ENCODE measurements at places on chromosomes 7 and 10.
A peak's percentile ranks its signal among the peaks of the same experiment; 100 is the strongest.

GRCh38 chr7:34365611-34366010 is 292.4 kb upstream of the NPSR1 start:
- no peak for DNase-seq

- DNase-seq, result no peak
Observed at GRCh38 chr7:36309301-36309700, 80.4 kb upstream of the ANLN start.

DNA sequence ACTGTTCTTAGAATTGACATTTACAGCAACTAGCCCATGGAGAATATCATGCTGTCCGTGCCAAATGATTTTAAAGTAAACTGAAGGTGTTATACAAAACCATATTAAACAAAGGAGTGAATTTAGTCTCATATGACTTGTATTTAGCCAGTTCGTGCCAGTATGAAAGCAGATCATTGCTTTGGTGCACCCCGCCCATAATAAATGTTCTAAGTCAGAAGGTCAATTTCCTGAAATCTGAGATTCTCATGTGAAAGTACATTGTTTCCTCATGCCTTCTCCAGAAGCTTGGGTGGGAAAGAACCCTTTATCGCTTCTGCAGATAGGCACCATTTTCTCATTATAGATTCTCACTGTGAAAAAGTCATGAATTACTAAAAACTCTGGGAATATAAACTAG is 106.4 kb downstream of the CAMK1D start:
- no peak for DNase-seq

DNA sequence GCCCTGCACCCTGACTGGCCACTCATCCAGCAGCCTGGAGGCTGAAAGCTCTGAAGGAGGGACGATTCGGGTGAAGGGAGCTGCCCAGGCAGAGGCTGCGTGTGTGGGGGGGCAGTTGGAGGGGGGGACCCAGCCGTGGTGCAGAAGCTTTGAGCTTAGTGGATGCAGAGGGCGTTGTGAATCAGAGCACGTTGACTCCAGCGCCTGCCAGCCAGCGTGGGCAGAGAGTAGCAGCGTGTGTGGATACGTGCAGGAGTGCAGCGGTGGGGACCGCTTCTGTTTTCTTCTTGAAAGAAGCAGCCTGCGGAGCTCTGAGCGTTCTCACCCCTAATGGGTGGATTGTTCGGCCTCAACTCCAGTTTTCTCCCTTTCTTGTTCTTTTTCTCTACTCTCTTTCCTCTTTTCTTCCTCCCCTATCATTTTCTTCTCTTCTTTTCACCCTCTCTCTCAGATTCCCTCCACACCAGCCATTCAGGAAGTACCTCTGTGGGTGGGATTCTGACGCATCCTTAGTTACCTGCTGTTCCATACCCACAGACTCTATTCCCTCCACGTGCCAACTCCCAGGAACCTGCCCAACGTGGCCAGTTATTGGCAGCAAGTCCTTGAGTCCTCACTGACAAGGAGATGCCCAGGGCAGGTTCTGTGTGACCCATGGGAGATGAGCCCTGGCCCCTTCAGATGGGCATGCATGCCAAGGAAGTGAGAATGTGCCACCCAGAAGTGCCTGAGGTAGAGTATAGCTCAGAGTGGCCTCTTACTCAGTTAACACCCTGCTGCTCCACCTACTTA is 47.4 kb downstream of the SORCS3 start:
- no peak for DNase-seq

DNA sequence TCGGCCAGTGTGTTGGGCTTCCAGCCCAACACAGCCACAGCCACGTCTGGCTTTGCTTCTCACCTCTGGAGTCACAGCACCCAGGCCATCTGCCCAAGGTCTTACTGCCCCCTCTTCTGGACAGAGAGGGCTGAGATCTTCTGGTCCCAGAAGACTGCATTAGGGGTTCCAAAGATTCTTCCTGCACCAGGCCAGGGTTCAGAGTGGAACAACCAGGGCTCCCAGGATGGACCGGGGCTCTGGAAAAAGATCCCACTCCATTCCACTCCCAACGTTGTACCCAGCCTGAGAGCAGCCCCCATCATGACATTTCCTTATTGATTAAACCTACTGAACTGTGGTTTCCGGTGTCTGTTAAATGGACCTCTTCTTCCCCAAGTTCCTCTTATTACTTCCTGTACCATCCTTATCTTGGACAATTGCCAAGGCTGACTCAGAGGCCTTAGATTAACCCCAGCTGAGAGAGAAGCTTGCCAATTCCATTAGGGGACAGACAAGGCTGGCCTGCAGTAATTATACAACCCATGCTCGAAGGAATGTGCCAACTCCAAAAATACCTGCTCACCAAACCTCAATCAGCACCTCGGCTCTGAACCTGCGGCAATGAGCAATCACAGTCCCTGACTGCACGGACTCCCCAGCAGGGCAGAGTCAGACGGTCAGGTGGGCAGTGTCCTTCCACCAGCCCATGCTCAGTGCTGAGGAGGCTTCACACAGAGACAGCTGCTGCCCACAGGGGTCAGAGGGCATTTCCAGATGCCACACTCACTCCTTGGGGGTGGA is 47.9 kb upstream of the NPFFR1 start:
- no peak for DNase-seq

DNA sequence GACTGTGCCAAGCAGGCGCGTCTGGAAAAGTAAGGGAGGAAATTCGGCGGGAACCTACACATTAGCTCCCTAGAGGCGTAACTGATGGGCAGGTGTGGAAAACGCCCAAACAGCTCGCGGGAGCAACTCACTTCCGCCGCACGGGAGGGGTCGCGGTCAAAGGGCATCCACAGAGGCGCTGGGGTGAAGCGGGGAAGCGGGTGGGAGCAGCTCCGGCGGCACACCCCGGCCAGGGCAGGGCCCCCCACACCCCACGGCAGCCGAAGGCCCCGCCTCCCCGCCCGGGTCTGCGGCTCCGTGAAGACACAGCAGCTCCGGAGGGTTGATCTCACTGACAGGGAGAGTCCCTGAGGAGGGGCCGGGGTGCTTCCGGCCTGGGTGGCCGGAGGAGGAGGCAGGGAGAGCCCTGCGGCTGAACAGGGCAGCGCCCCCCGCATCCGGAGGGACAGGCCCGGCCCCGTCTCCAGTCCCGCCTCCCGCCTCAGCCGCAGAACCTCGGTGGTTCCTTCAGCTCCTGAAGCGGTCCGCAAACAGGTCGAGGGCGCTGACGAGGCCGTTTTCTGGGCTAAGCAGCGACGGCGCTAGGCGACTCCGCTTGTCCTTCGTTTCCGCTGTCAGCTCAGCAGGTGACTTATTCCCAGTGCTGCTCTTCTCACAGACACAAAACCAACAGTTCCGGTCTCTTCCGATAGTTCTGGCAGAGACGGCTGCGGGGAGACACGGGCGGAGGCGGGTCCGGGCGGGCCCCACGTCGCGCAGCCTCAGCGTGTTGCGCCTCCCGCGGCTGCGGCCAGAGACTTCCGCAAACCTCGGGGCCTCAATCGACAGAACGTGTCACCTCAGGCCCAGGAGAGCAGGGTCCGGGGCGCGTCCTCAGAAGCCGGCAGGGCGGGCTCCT is 276.1 kb downstream of the DNAJB6 start:
- DNase-seq, result peak; percentile 51

DNA sequence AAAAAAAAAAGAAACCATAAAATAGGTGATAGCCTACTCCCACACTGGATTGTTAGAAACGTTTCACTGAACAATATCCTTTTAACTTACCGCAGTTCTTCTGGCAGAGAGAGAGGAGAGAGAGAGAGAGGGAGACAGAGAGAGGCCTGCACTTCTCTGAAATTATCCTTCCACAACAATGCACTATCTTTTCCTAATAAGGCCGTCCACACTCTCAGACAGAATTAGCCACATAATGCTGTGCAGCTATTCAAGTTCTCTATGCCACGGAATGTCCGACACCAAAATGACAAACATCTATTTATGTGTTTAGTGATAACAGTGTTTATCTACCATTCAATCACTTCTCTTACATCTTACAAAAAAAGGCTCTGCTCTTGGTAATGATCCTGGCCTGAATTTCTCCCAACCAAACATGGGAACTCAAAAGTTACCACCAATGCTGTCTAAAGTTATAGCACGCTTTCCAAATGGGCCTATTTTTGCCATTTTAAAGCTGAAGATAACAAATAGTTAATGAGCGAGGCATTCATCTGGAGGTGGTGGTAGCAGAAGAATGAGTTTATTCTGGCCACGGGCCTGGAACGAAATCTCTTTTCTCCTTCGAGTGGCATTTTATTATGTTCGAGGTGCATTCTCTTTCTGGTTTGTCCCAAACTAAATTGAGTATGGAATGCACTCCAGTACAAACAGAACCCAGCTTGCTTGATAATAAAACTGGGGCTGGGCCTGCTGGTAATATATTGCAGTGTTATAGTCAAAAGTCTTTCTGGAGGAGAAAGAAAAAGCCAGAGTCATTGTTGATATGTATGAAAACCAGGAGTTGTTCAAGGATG is 160.2 kb upstream of the SVIL start:
- no peak for DNase-seq

DNA sequence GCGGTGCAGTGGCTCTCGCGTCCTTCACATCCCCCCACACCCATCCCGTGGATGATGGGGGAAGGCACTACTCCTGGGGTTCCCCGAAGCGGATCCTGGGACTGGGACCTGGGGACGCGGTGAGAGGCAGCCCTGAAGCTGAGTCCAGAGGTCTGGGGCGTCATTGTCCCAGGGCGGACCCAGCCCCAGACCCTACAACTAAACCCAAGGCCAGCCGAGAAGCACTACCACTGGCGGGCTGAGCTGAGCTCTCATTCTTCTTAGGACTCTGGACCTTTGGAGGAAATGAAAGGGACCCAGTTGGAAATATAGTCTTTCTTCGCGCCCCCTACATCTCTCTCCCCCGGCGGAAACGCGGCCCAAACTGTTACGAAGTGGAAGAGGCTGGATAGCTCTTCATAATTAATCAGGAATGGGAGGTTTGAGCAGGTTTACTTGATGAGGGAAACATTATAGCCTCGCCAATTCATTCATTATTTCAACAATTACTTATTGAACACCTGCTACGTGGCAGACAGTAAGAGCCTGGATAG is 389 bp upstream of the FBXL15 start:
- no peak for DNase-seq

DNA sequence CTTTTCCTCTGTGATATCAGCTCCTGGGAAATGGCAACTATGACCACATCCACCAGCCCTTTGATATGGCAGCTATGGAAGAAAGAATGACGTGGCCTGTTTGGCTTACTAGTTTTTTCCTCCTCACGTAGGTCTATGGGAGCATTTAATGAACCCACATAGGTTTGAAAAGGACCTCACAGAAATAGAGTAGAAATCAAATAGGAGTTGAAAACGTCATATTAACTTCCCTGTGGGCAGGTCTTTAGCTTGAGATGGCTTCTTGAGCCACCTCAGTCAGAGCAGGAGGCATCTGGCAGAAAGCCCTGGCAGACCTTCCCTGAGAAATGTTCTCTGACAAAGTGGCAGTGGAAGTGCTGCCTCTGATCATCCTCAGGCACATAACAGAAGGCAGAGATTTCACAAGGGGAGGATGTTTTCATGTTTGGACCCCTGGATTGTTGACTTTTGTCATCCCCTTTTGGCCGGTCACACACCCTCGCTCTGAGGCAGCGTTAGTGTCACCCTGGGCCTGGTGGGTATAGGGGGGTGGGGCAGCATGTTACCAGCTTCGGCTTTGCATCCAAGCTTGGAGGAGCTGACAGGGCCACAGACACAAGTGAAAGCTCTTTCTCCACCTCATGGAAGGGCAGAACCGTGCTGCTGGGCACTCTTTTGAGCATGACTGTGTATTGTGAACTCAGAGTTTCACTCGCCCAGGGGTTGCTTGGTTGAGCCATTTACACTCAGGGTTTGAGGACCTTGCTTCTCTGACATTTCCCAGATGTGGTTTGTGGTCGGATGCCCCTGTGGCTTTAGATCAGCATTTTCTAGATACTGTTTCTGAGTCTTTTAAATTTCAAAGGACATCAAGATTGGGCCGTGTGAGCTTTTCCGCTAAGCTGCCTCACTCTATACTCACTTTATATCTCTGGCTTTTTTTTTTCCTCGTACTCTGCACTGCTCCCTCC is 184.2 kb downstream of the STK31 start:
- no peak for DNase-seq

DNA sequence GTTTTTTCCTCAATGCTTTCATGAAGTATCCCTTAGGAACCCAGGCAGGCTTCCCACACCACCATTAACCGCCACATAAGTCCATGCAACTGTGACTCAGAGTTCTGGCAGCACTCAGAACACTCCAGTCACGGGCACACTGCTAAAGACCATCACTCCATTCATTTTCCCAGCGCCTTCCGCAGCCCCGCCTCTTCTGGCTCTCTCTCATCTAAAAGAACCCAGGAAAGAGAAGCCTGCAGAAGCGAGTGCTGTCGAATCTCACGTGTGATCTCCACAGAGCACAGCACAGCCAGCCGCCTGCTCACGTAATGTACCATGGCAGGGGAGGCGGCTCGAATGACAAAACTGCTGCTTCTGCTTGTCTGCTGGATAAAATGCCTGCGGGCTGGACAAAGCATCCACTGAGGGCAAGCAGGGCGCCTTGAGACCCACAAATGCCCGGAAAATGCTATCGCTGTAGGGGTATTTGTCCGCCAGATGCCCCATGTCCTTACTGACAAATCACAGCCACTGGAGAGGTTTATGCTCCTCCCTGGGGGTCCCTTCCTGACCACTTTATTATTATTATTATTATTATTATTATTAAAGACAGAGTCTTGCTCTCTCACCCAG is 1.8 kb downstream of the PSMG3 start:
- no peak for DNase-seq

DNA sequence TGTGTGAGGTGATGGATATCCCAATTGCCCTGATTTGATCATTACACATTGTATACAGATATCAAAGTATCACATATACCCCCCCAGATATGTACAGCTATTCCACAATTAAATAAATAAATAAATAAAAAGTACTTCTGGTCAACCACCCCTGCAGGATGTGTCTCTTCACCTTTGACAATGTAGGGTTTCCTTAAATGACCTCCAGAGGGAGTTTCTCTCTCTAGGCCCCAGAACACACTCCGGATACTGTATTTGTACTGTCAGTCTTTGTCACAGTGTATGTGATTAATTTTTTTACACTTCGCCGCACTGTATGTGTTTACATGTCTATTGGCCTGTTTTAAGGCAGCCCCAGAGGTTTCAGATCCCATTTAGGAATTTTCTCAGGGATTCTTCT is 123.6 kb downstream of the ADCYAP1R1 start:
- DNase-seq, result no peak

DNA sequence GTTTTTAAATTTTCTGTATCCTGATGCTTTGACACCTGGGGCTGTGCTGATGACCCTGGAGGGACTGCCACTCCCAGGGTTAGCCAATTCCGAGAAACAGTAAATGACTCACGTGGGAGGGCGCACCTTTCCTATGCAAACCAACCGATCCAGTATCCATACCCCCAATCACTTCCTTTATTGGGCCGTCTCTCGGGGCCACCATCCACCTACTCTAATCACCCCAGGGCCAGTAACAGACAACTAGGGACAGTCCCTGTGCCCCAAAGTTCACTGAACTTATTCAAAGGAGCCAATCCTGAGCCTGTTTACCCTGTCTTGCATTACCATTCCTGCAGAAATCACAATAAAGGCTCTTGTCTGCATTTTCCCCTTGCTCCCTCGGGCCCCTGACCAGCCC is 6.6 kb upstream of the LGI1 start:
- DNase-seq, result no peak

GRCh38 chr10:93454146-93454545 is 28.0 kb downstream of the MYOF start:
- DNase-seq, result no peak

Data from activated CD4-positive, alpha-beta T cell treated with anti-CD3 and anti-CD28 coated beads for 1 hour (primary cell).